ENCODE measurements at places on chromosomes 3 and 15. TPM values are rescaled to one million over a fixed set of nuclear protein-coding genes. Genes with fewer than 3 reads are reported as not detected.

The GABRR3 gene
- total RNA-seq, result 0.55 TPM

The PDCD10 gene
- 59.4 TPM for total RNA-seq

The PCLAF gene
- total RNA-seq, result 6.0 TPM

The CCDC13 gene
- total RNA-seq, result 6.5 TPM

The RAB8B gene
- total RNA-seq, result 19.3 TPM

The ERICH6 gene
- total RNA-seq, result 24.0 TPM

The SMCO1 gene
- total RNA-seq, result 0.25 TPM

The SEMA6D gene
- total RNA-seq, result 5.6 TPM

The TRPM1 gene
- total RNA-seq, result 3.6 TPM

- DNase-seq, result peak; percentile 57
These were observed 6.9 kb downstream of the TNIK start for GRCh38 chr3:171453180-171453886.

DNA sequence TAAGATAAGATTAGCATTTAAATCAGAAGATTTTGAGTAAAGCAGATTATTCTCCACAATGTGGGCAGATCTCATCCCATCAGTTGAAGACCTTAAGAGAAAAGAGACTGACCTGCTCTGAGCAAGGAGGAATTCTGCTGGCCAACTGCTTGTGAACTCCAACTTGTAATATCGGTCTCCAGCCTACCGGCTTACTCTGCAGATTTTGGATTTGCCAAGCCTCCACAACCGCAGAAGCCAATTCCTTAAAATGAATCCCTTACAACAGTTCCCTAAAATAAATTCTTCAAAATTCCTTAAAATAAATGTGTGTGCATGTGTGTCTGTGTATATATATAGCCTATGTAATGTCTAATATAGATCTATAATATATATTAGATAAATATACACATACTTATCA is 107.4 kb upstream of the KLF13 start:
- DNase-seq, result no peak

DNA sequence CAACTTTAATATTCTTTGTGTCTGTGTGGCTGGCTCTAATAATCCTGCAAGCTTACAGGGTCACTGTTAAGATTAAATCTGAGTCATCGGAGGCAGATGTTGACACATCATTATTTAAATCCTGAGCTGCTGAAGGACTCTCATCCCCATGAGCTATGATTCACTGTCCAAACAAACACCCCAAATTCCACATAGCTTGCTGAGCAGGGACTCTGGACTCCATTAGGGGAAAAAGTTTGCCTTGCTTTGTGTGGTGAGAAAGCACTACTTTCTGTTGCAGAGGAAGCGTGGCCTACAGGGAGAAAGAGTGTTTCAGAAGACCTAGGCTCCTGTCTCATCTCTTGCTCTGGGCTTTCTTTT is 213.7 kb downstream of the PDCD6IP start:
- no peak for DNase-seq

DNA sequence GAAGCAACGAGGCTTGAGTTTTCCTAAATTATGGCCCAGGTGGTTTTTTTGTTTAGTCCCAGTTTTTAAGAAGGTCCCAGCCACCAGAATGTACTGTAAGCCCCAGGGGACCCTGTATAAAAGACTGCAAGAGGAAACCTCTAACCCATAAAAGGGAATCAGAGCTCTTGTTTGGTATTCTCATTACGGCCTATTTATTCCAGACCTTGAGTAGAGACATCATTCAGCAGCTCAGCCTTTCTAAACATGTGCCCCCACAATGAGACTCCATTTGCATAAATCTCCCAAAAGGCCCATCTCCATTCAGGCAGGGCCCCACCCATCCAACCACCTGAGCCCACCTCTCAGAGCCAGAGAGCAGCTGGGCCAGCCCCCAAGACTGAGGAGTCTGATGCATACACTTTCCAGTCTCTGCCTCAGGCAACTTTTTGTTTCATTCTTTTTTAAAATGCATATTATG is 25.7 kb downstream of the ZDHHC3 start:
- DNase-seq, result no peak

GRCh38 chr3:66036586-66037148 is 2.1 kb downstream of the MAGI1 start:
- DNase-seq, result peak; percentile 14

- DNase-seq, result no peak
These were observed 85.4 kb downstream of the IGSF11 start for GRCh38 chr3:118949113-118949760.

- no peak for DNase-seq
These were observed 716.5 kb upstream of the GOLIM4 start for GRCh38 chr3:168812234-168812633.

GRCh38 chr15:77577366-77577950 is 55.3 kb downstream of the LINGO1 start:
- no peak for DNase-seq

- no peak for DNase-seq
These were observed 41.6 kb downstream of the GSK3B start for GRCh38 chr3:120052677-120053076.

GRCh38 chr3:104080088-104080626 is 1286.6 kb upstream of the ALCAM start:
- no peak for DNase-seq

DNA sequence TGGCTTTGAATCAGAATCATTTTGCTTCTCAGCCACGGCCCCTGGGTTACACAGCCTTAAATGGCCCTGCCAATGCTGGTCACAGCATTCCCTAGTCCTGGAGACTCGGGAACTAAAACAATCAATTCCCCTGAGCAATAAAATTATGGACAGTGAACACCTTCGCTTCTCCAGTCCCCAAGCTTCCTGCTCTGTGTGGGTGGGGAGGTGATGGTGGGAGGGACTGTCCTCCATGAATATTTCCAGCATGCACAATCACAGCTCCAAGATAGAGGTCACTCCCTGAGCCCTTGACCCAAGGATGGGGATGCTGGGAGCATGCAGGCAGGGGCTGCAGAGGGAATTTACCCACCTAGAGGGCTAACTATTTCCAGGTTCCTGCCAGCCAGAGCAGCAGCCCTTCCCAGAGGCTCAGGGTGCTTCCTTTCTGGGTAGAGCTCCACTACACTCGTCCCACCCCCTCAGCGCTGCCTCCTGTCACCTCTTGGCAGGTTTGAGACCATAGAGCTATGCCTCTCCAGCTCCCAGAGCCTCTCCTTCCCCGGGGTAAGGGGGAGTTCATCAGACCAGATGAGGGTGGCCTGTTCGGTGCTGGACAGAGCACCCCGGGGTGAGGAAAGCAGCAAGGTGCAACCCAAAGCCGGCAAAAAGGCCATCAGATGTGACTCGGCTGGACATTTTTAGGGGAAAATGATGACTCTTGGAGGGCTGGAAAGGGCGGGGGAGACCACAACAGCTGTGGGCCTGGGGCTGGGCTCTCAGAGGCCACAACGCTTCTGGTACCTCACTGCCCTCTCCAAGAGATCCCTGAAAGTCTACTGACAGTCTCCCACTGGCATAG is 14.5 kb upstream of the CCDC33 start:
- DNase-seq, result no peak

- peak; percentile 49 for DNase-seq
These were observed 44.6 kb downstream of the SLC12A1 start for GRCh38 chr15:48250640-48251076.

DNA sequence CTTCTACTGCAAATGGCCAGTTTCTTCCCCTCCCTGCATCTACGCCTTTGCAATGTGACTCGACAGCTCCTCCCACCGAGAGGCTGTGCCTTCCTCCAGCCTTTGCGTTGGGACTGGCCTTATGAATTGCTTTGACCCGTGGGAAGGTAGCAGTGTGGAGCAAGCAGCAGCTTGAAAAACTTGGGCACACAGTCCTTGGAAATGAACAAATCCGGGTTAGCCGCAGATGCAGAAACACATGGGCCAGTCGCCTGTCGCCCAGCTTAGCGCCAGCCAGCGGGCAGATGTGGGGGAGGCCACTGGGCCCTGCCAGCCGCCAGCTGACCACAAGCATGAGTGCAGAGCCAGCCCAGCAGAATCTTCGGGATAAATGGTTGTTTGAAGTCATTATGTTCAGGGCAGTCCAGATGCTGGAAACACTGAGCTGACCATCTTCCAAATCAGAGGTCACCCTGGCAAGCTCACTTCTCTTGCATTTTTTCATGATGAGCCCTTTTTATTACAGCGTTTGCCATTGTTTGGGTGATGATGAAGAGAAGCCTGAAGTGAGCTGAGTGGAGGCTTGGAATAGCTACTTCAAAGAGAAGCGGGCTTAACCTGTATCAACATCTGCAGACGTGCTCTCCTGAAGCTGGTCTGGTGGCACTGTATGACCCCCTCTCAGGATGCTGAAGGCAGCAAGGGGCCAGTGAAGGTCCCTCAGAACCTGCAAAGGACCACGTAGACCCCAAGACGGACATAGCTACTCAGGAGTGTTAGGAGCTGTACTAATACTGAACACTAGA is 9.8 kb downstream of the SELENOS start:
- no peak for DNase-seq

GRCh38 chr15:45790325-45790943 is 155.6 kb downstream of the SQOR start:
- peak; percentile 64 for DNase-seq

GRCh38 chr3:27289769-27290413 is 79.3 kb downstream of the NEK10 start:
- no peak for DNase-seq

DNA sequence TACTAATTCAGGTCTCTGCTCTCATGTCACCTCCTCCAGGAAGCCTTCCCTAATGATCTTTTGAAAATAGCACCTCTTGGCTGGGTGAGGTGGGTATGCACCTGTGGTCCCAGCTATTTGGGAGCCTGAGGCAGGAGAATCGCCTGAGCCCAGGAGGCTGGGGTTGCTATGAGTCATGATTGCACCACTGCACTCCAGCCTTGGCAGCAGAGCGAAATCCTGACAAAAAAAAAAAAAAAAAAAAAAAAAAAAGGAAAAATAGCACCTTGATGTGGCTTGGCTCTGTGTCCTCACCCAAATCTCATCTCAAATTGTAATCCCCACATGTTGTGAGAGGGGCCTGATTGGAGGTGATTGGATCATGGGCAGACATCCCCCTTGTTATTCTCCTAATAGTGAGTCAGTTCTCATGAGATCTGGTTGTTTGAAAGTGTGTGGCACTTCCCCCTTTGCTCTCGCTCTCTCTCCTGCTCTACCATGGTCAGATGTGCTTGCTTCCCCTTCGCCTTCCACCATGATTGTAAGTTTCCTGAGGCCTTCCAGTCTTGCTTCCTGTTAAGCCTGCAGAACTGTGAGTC is 11.2 kb upstream of the RNU6-1 start:
- no peak for DNase-seq

- DNase-seq, result no peak
These were observed 296.2 kb downstream of the CHL1 start for GRCh38 chr3:492586-493316.

DNA sequence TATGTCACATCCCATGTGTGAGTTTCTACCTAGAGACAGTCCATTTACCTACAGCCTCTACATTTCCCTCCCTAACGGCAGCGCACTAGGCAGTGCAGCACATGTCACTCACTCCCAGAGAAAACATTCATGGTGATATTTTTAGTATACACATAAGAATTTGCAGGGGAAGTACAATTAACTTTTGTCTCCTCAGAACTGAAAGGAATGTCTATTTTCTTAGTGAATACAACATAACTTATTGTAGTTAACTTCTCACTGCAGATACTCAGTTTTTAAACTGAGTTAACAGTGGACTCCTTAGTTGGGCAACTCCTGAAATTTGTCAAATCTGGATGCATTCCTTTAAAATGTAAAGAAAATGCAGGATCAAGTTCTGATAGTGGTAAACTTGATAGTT is 4.5 kb upstream of the ZBTB47 start:
- DNase-seq, result no peak

- DNase-seq, result no peak
These were observed 84.7 kb upstream of the LMCD1 start for GRCh38 chr3:8416965-8417364.

GRCh38 chr3:14548321-14548729 is 8.2 kb upstream of the GRIP2 start:
- DNase-seq, result peak; percentile 86

- no peak for DNase-seq
These were observed 183.1 kb downstream of the UACA start for GRCh38 chr15:70580286-70580685.

- no peak for DNase-seq
These were observed 84.4 kb upstream of the HES1 start for GRCh38 chr3:194051366-194052149.
